ENCODE measurements at places on chromosomes 7 and 10. TPM values are rescaled to one million over a fixed set of nuclear protein-coding genes. Genes with fewer than 3 reads are reported as not detected.

Gene SNX10
- 169 TPM for polyA plus RNA-seq

DNA sequence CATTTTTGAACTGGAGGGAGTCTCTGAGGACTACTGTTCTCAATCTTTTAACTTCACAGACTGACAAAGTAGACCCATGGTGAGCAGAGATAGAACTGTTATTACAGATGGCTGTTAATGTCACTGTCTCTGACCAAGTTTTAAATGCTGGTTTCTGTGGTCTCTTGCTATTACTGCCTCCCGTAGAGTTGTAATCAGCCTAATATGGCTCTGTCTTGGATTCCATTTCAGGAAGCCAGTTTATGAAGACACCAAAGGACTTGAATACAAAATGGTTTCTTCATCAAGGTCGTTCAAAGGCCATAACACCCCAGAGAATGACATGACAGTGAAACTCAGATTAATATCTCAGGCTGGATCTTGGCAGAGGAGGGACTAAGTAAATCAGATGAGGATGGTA, 3.9 kb downstream of the SFRP4 start:
- peaks cover 16% of the 10 kb centered on the region for H3K4me1 ChIP-seq
- H3K27me3 ChIP-seq: peaks cover 39% of the 10 kb centered on the region
- no peak overlapping the region for H3K4me3 ChIP-seq
- no peak for DNase-seq

DNA sequence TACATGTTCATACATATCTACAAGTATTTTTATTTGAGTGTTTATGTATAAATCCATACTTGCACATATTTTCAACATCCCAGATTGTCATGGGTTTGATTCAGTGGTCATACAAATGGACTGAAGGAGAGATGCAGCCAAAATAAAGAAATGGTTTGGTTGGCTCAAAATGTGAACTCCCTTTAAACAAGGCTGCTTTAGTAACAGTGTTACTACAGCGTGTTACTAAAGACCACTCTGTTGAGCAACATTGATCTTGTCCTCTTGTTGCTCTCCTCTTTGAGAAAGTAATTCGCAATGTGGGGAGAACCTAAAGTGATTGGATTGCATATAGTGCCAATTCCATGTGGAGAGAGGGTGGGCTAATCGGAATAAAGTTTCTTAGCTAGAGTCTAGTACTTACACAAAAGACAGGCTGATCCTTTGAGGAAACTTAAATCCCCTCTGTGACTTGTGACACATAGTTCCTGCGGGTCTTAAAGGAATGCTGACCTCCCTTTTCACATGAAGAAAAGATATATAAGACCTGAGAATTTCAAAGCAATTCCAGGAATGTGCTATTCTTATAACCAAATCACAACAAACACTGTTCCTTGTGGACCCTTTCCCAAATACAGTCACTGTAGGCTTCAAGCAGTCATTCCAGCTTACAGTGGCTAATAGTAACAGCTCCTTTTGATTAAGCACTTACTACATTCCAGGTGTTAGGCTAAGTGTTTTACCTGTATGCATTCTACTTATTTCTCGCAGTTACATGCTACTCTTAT, 144.3 kb downstream of the FZD1 start:
- no peak for DNase-seq
- H3K27me3 ChIP-seq: peaks cover 5% of the 10 kb centered on the region
- H3K4me3 ChIP-seq: no peak overlapping the region
- no peaks in the 10 kb centered on the region for H3K36me3 ChIP-seq

GRCh38 chr10:17138460-17139042, 8.9 kb upstream of the CUBN start:
- no peaks in the 10 kb centered on the region for H3K27me3 ChIP-seq
- H3K36me3 ChIP-seq: peaks cover 7% of the 10 kb centered on the region
- H3K4me3 ChIP-seq: no peak overlapping the region
- H3K4me1 ChIP-seq: no peaks in the 10 kb centered on the region
- DNase-seq: no peak

- H3K27me3 ChIP-seq: no peaks in the 10 kb centered on the region
- H3K4me3 ChIP-seq: no peak overlapping the region
- H3K27ac ChIP-seq: peak overlapping the region; percentile 25
- DNase-seq: no peak
These were observed 22.9 kb upstream of the CHST12 start for GRCh38 chr7:2380461-2380860.
